ENCODE measurements at places on chromosomes 3 and 15.

GRCh38 chr3:2589336-2589969 is 490.8 kb downstream of the CNTN4 start:
- DNase-seq: no peak
- H3K27me3 ChIP-seq: no peaks in the 10 kb centered on the region
- no peaks in the 10 kb centered on the region for H3K4me1 ChIP-seq
- H3K27ac ChIP-seq: no peak overlapping the region
- H3K4me3 ChIP-seq: no peak overlapping the region

- no peaks in the 10 kb centered on the region for H3K36me3 ChIP-seq
- no peak overlapping the region for H3K4me3 ChIP-seq
- DNase-seq: no peak
- H3K27me3 ChIP-seq: no peaks in the 10 kb centered on the region
These were observed 982.7 kb upstream of the NR2F2 start for GRCh38 chr15:95347837-95348236.

- H3K27me3 ChIP-seq: peaks cover 100% of the 10 kb centered on the region
- peaks cover 4% of the 10 kb centered on the region for H3K4me1 ChIP-seq
- DNase-seq: no peak
- no peak overlapping the region for H3K4me3 ChIP-seq
These were observed 36.7 kb downstream of the CMTM7 start for GRCh38 chr3:32428092-32429068.

- H3K27ac ChIP-seq: peak overlapping the region; percentile 59
- peaks cover 61% of the 10 kb centered on the region for H3K4me1 ChIP-seq
- no peak for DNase-seq
- H3K36me3 ChIP-seq: no peaks in the 10 kb centered on the region
- H3K4me3 ChIP-seq: no peak overlapping the region
These were observed 6.1 kb downstream of the IL17RD start for GRCh38 chr3:57158813-57159738.

- H3K27ac ChIP-seq: no peak overlapping the region
- DNase-seq: no peak
- no peak overlapping the region for H3K4me3 ChIP-seq
- no peaks in the 10 kb centered on the region for H3K4me1 ChIP-seq
- H3K27me3 ChIP-seq: no peaks in the 10 kb centered on the region
- no peaks in the 10 kb centered on the region for H3K36me3 ChIP-seq
These were observed 107.9 kb upstream of the FAM174B start for GRCh38 chr15:92763459-92763858.

DNA sequence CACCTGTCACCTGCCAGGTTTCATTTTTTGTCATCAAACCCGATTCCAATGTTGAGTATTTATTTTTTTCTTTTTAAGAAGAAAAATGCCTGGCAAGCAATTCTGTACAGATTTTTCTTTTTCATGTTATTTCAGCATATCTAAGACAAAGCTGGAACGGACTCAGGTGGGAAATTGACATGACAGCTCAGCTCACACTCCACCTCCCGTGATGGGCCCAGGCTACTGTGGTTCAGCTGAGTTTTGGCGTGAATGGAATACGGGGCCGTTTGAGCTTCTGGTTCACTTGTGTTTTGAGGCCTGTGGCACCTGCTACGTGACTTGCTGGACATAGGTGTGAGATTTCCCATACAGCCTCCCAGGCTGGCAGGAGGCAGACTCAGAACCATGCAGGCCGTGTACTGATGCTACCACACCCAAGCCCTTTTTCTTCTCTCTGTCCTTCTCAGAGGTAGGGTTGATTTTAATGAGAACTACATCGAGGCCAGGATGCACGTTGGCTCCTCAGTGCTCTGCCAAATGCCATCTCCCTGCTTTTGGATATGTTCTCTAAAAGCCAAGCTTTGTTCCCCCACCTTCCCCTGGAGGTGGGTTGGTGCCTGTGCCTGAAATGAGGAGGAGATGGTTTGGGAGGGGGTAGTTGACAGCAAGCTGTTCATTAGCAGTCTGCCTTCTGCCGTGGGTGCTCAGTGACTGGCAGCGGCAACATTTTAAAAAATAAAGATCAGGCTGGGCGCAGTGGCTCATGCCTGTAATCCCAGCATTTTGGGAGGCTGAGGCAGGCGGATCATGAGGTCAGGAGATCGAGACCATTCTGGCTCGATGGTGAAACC is 48.7 kb downstream of the TRAK1 start:
- no peak overlapping the region for H3K4me3 ChIP-seq
- no peaks in the 10 kb centered on the region for H3K36me3 ChIP-seq

DNA sequence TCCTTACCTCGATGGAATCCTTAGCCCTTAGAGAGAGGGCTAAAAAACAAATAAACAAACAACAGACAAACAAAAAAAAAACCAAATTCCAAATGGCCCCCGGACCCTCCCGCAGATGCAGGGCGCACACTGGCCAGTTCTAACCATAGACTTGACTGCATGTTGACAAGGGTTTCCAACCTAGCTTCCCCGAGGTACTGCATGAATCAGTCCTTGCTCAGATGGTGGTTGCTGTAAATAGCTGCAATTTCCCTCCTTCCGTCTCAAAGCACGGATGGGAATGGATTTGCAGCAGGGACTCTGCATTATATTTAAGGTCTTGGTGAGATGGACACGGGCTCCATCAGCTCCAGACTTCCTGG is 162.8 kb downstream of the CD47 start:
- peaks cover 6% of the 10 kb centered on the region for H3K4me1 ChIP-seq
- H3K36me3 ChIP-seq: no peaks in the 10 kb centered on the region
- H3K27me3 ChIP-seq: no peaks in the 10 kb centered on the region

DNA sequence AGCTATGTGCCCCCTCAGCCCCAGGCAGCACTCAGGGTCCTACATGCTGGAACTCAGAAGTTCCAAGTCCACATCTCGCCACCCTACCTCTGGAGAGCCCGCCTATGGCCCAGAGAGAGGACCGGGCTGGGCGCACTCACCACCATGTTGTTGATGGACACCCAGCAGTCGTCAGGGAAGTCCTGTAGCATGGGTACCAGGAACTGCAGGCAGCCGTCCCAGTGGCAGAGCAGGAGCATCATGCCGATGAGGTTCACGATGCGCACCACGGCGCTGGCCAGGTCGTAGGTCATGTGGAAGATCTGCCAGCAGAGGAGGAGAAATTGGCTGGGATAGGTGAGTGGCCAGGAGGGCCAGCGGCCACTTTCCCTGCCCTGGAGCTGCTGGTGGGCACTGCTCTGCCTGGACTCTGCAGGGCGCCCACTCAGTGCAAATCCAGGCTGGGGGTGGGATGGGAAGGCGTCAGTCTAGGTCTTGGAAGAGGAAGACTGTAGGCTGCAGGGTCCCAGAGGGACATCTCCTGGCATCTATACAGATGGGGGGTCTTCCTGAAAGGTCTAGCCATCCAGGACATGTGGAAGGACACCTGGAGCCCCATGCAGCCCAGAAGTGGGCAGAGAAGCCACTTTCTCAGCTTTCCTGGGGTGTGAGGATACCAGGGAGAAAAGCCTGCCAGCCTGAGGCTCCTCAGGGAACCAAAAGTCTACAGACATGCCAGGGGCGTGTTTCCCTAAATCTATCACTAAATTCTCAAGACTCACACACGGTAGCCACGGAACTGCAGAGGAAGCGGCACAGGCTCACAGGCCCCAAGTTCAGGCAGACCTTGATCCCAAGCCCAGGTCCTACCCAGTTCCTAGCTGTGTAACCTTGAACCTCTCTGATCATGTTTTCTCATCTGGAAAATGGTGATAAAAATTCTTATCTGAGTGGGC is 36.5 kb downstream of the HCN4 start:
- no peaks in the 10 kb centered on the region for H3K4me1 ChIP-seq
- H3K4me3 ChIP-seq: no peak overlapping the region
- peaks cover 13% of the 10 kb centered on the region for H3K27me3 ChIP-seq
- DNase-seq: no peak
- no peaks in the 10 kb centered on the region for H3K36me3 ChIP-seq
- H3K27ac ChIP-seq: no peak overlapping the region

GRCh38 chr3:59817511-59817910 is 767.7 kb upstream of the CFAP20DC start:
- no peaks in the 10 kb centered on the region for H3K36me3 ChIP-seq
- H3K27me3 ChIP-seq: no peaks in the 10 kb centered on the region
- H3K4me3 ChIP-seq: no peak overlapping the region
- DNase-seq: no peak
- H3K4me1 ChIP-seq: peaks cover 10% of the 10 kb centered on the region

DNA sequence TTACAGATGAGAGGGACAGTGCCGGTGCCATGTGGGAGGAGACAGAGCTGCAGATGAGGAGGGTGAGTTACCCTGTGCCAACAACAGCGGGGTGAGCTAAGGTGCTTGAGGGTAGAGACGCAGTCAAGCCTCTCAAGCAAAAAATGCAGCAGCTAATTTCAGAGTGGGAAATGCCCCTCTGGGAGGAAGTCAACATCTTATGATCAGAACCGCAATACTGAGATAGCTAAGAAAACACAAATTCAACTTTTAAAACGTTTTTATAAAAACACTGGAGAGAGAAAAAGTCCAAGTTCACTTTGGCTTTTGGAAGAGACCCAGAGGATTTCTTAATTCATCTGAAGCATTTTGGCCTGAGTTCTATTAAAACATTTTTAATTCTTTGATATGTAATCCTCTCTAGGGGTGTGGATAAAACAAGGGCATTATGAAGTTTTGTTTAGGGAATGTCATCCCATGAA is 319.2 kb downstream of the SLC9A9 start:
- no peaks in the 10 kb centered on the region for H3K36me3 ChIP-seq
- peak overlapping the region; percentile 20 for H3K27ac ChIP-seq
- no peak overlapping the region for H3K4me3 ChIP-seq
- peaks cover 20% of the 10 kb centered on the region for H3K4me1 ChIP-seq
- H3K27me3 ChIP-seq: no peaks in the 10 kb centered on the region

DNA sequence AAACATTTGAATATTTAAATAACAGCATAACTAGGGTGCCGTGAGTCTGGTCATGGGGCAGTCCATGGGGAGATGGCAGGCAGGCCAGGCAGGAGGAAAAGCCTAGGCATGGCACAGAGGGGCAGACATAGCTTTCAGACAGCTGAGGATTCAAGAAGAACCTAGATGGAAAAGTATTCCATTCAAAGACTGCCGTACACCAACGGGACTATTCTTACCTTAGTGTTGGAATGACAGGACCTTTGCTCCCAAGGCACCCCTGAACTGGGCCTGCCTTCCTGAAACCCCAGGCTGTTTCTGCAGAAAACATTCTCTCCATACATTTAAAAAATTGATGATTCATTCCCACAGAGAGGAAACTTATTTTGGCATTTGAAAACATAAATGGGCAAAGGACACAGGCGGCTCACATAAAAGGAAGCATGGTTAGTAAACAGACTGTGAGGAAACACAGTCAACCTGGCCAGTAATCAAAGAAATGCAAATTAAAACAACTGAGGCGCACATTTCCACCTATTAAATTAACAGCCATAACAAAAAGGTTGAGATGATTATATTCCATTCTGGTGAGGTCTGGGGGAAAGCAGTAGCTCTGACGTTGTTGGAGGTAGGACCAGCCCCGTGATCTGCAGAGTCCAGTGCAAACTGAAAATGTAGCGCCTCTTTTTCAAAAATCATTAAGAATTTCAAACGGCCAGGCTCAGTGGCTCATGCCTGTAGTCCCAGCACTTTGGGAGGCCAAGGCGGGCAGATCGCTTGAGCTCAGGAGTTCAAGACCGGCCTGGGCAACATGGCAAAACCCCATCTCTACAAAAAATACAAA is 71.3 kb upstream of the SMAD3 start:
- DNase-seq: no peak
- peaks cover 3% of the 10 kb centered on the region for H3K27me3 ChIP-seq
- H3K4me3 ChIP-seq: no peak overlapping the region

GRCh38 chr3:32511005-32511404 is 8.4 kb upstream of the CMTM6 start:
- no peaks in the 10 kb centered on the region for H3K27me3 ChIP-seq
- no peak overlapping the region for H3K27ac ChIP-seq
- H3K4me1 ChIP-seq: no peaks in the 10 kb centered on the region
- H3K4me3 ChIP-seq: no peak overlapping the region

- H3K4me1 ChIP-seq: no peaks in the 10 kb centered on the region
- no peaks in the 10 kb centered on the region for H3K27me3 ChIP-seq
- DNase-seq: no peak
- no peak overlapping the region for H3K27ac ChIP-seq
These were observed 31.3 kb upstream of the NFKBIZ start for GRCh38 chr3:101817992-101818391.

GRCh38 chr3:129002573-129003569 is 1.8 kb downstream of the EFCC1 start:
- H3K27me3 ChIP-seq: peaks cover 8% of the 10 kb centered on the region
- H3K27ac ChIP-seq: peak overlapping the region; percentile 5
- DNase-seq: no peak
- H3K4me3 ChIP-seq: peak overlapping the region; percentile 72

GRCh38 chr3:136194409-136195257 is 1.5 kb downstream of the MSL2 start:
- H3K4me1 ChIP-seq: peaks cover 60% of the 10 kb centered on the region
- no peak for DNase-seq
- H3K27me3 ChIP-seq: no peaks in the 10 kb centered on the region
- peak overlapping the region; percentile 72 for H3K4me3 ChIP-seq
- peak overlapping the region; percentile 99 for H3K27ac ChIP-seq
- H3K36me3 ChIP-seq: no peaks in the 10 kb centered on the region

- H3K4me3 ChIP-seq: no peak overlapping the region
- H3K27me3 ChIP-seq: peaks cover 5% of the 10 kb centered on the region
- no peak for DNase-seq
These were observed 22.2 kb upstream of the PCSK6 start for GRCh38 chr15:101511717-101512116.

DNA sequence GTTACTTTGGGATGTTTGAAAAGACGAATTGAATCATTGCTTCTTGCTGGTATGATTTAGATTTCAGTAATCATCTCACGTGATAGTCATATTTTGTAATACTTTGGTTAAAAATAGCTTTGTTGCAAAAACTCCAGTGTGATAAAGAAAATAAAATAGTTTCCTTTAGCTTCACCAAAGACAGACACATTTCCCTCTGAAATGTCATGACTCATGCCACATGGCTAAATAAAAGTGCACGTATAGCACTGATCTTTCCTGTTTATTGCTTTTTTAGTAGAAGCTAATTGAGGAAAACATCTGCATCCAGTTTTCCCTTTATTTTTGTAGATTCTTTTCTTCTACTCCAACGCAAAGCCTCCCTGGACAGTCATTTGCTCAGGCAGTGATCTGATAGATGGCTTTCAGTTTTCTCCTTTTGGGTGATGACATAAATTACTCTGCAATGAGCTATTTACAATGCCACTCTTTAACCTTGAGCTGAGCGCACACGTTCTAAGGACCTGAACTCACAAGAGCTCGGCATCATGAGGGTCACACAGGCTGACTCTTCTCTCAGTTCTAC is 84.9 kb downstream of the ARNT2 start:
- no peaks in the 10 kb centered on the region for H3K27me3 ChIP-seq
- no peak overlapping the region for H3K27ac ChIP-seq
- no peaks in the 10 kb centered on the region for H3K36me3 ChIP-seq
- no peaks in the 10 kb centered on the region for H3K4me1 ChIP-seq
- no peak for DNase-seq

DNA sequence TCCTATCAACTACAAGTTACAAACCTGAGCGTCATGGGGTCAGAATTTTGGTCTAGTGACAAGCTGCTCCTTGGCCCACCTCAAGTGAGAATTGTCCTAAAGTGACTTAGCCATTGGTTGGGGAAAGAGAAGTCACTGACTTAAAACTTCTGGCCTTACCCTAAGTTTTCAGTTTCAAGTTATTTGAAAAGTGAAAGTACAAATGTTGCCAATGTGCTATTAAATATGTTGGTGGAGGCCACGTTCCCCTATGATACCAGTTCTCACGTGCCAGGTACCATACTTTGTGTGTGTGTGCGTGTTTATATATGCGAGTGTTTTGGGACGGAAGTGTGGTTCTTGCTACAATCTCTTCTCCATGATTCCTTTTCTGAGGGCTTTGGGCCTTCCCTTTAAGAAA is 22.6 kb upstream of the RASGRP1 start:
- no peaks in the 10 kb centered on the region for H3K27me3 ChIP-seq
- no peaks in the 10 kb centered on the region for H3K4me1 ChIP-seq
- DNase-seq: no peak
- no peak overlapping the region for H3K27ac ChIP-seq
- no peak overlapping the region for H3K4me3 ChIP-seq

Measured in esophagus squamous epithelium (tissue), 5 donors.